Kasumi-1 (cell line): ENCODE measurements at places on chromosomes 12 and 14.

DNA sequence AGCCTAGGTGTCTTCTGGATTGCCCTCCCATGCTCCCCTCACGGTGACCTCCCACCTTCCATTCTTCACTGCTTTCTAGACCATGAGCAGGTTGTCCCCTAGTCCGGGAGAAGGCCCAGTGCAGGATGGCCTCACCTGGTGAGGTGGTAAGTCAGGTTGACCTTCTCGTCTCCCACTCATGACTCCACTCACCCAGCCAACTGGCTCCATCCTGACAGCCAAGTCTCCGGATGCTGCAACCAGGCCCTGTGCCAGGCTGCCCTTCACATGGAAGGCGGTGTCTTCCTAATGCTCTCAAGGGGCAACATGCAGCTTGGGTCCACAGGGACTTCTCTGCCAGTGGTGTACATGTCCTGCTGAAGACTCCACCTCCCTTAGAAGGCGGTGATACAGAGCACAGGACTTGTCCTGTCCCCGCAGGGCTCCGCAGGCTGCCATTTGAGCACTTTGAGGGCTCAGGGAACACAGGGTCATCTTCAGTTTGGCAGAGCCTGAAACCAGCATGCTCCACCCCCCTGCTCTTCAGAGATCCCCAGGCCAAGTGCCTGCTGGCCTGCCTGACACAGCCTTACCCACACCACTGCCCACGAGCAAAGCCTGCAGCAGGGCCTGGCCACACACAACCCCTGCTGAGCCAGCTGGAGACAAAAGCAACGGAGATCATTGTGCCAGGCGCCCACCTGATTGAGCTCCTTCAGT lies 25.4 kb downstream of the BATF start:
- DNase-seq, result no peak

GRCh38 chr12:93020631-93021597 lies 91.8 kb upstream of the EEA1 start:
- no peak for DNase-seq

DNA sequence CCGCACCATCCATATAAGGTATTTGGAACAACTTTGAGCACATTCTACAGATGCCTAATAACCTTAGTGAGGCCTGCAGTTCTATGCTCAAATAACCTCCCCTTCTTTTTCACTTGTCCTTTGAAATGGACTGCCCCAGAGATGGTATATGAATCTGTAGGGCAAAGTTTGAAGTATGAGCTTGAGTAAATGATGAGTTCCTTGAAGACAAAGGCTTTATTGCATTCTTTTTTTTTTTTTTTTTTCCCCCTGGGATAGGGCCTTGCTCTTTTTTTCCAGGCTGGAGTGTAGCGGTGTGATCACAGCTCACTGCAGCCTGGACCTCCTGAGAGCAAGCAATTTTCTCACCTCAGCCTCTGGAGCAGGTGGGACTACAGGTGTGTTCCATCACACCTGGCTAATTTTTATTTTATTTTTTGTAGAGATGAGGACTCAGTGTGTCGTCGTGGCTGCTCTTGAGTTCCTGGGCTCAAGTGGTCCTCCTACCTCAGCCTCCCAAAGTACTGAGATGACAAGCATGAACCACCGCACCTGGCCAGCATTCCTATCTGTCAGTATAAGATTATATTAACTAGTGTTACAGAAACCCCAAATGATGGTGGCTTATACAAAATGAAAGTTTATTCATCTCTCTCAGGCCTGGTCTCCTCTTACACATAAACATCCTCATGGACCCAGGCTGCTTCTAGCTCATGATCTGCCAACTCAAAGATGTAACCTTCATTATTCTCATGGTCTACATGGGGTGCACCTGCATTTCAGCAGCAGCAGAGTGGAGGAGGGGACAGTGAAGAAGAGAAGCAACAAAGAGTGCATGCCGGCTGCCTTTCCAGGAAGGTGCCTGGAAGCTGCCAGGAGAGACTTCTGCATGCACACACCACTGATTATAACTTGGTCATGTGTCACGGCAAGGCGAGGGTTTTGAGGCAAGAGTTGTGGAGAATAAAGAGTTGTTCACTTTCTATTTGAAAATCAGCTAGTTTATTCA lies 101.4 kb downstream of the DUSP16 start:
- no peak for DNase-seq

- DNase-seq, result no peak
Measured at GRCh38 chr14:72549026-72549425, 344.9 kb downstream of the DPF3 start.

GRCh38 chr12:104249898-104250297 lies 34.3 kb downstream of the TXNRD1 start:
- DNase-seq, result no peak

DNA sequence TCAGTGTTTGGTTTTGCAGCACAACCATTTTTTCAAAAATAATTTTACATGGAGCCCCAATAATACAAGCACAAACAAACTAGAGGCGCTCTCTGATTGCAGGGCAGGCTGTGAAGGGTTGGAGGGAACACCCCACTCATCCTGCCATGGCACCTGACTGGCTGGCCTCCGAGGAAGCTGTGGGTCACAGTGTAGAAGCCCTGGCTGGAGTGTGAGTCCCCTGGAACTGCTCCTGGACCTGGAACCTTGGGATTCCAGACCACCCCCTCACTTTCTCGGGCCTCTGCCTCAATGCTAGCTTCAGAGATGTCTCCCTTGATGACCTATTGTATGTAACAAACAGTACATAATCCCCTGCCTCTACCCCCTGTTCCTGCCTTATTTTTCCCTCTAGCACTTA lies 14.8 kb upstream of the SERPINA12 start:
- no peak for DNase-seq

DNA sequence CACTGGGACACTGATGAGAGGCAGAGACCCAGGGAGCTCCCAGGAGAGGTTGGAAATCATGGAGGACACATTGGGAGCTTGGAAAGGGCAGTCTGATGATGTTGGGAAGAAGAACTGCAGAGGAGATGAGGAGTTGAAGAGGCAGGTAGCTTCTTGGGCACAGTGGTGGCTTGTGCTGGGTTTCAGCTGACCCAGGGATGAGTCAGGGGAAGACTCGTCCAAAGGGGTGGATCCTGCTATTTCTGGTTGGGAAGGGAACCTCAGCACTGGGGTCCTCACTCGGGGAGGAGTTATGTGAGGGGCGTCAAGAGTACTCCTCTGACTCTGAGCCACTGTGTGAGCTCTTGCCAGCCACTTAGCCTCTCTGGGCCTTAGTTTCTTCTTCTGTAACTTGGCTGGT lies 11.5 kb downstream of the ADCY4 start:
- no peak for DNase-seq

- no peak for DNase-seq
Measured at GRCh38 chr12:115341442-115341841, 657.5 kb upstream of the TBX3 start.

- DNase-seq, result no peak
Measured at GRCh38 chr12:34294671-34295365, 272.5 kb downstream of the ALG10 start.

DNA sequence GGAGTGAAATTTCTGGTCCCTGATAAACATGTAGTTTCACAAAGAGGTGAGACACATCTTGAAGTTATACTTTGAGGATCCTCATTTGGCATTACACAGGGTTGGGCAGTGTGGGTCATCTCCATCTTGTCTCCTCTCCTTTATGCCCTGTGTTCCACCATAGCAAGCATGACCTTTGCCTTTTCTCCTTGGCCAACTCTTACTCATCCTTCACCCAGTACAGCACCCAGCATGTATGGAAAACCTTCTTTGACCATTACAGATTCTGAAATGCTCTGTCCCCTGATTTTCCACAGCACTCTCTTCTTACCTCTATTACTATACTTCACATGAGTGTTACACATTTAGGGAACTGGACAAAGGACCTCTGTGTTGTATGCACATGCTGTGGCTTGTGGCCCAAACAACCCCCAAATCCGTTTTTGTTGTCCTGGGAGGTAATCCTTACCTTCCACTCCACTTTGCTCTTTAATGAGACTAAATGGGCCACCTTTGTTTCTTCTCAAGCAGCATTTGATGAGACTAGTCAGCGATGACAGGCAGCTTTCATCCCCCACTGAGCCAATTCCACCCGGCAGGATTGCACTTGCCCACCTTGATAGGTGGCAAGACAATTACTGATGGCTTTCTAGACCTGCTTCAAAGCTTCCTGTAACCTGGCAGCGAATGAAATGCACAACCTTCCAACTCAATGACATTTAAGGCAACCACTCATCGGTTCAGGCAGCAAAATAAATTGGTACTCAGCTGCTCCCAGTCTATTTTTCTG lies 163.5 kb downstream of the MON2 start:
- DNase-seq, result no peak
